SK-N-SH treated with all-trans-retinoic acid at 6 μM for 48 hours (cell line): ENCODE measurements at places on chromosomes 1 and 21.
A peak's percentile ranks its signal among the peaks of the same experiment; 100 is the strongest.

GRCh38 chr1:107135463-107135862, 5.4 kb upstream of the NTNG1 start:
- no peak for ATAC-seq

DNA sequence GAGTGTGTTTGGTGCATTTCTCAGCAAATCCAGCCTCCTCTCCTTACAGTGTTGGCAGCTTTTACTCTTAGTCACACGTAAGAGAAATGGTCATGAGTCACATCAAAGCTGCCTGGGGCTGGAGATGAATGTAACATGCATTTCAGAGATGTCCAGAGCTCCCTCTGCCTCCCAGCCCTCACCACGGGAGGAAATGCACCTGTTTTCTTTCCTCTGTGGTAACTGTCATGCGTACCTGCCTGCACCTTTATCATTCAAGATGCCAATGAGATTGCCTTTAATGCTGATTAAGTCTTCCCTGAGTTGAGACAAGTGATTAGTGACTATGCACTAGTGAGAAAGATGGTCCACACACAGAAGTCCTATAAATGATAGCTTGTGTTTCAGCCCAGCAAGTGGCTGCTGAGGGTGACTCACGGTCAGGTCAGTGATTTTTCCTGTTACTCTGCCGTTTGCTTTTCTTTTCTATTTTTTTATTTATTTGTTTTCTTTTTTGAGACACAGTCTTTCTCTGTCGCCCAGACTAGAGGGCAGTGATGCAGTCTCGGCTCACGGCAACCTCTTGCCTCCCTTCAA, 277.3 kb upstream of the FMN2 start:
- peak; percentile 88 for ATAC-seq

DNA sequence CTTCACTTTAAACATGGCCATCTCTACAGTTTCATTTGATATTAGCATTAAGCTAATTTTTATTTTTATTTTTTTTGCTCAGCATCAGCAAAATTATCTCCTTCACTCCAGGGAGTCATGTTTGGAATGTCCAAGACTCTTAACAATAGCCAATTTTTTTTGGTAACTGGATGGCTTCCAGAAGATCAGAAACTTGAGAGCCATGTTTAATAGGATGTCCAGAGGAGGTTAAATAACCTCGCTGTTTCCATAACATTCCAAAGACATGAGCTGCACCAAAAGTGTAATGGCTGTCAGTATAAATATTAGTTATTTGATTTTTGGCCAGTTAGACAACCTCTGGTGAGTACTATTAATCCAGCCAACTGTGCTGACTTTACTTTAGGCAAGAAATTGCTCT, 80.7 kb downstream of the DNTTIP2 start:
- peak; percentile 99 for ATAC-seq

DNA sequence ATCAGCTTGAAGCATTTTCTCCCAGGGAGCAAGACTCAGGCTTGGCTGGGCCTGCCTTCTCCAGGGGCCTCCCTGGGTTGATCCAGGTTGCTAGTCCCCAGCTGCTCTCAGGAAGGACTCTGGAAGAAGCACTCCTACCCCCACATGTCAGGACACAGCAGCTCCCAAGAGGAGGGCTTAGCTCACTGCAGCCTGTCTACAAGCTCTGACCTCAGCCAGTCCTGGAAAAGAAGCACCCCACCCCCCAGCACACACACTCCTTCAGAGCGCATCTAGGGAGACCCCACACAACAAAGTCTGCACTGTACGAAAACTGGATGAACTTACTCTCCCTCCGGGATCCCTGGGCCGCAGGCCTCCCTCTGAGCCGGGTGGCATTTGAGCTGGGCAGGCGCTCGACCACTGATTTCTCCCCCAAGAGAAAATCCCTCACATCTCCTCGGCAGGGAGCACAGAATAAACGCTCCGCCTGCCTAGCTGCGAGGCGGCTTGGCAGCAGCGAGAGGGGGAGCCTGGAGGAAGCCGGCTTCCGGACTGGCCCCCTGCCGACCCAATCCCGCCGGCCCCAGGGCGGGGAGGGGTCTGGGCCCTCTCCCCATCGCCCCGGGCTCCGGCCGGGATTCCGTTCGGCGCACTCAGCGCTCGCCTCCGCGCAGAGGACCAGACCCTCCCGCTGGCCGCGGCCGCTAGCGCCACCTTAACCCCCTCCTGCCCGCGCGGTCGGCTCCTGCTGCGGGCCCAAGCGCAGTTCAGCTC, at the start of gene KCNA2:
TSS of gene KCNA2 (minus strand) at position 458 of the 756 bp plus-strand sequence. CDS start 1,576 bp downstream, outside the sequence.
- peak; percentile 73 for ATAC-seq

- ATAC-seq = peak; percentile 95
These were observed 25.4 kb downstream of the PIGM start for GRCh38 chr1:160006312-160006940.

- ATAC-seq = no peak
These were observed 215.6 kb downstream of the GPR52 start for GRCh38 chr1:174663358-174663757.
